ENCODE measurements at places on chromosomes 3 and 15. TPM values are rescaled to one million over a fixed set of nuclear protein-coding genes. Genes with fewer than 3 reads are reported as not detected.

HTR3E gene
- total RNA-seq = not detected

CELSR3 gene
- total RNA-seq = 3.8 TPM

GOLGA8K gene
- total RNA-seq = 0.56 TPM

CACNA2D2 gene
- 0.48 TPM for total RNA-seq

LRRC49 gene
- total RNA-seq = 4.1 TPM

CIP2A gene
- total RNA-seq = 13.1 TPM

MRPS11 gene
- total RNA-seq = 93.7 TPM
